ENCODE measurements at places on chromosomes 5 and 9. TPM values are rescaled to one million over a fixed set of nuclear protein-coding genes. Genes with fewer than 3 reads are reported as not detected.

Gene CER1
- not detected for polyA plus RNA-seq

Gene PROB1
- 28.5 TPM for polyA plus RNA-seq

DNA sequence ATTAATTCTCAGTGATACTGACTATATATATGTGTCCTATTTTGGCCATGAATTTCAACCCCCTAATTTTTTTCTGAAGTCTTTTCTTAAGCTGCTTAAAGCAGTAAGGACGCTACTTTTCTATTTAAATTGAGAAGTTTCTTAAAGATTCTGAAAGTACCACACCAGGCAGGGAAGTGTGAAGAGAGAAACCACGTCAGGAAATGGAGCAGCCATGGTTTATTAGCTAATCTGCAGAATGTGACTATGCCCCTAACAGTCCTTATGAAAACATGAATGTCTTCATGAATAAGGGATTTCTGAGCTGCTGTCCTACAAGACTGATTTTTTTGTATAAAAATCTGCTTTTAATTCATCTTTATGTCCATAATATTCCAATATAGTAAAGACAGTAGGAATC is 1724.3 kb upstream of the C9orf72 start:
- no peak for DNase-seq

- no peak for DNase-seq
Observed at GRCh38 chr5:90037646-90038045, 371.9 kb downstream of the CETN3 start.

DNA sequence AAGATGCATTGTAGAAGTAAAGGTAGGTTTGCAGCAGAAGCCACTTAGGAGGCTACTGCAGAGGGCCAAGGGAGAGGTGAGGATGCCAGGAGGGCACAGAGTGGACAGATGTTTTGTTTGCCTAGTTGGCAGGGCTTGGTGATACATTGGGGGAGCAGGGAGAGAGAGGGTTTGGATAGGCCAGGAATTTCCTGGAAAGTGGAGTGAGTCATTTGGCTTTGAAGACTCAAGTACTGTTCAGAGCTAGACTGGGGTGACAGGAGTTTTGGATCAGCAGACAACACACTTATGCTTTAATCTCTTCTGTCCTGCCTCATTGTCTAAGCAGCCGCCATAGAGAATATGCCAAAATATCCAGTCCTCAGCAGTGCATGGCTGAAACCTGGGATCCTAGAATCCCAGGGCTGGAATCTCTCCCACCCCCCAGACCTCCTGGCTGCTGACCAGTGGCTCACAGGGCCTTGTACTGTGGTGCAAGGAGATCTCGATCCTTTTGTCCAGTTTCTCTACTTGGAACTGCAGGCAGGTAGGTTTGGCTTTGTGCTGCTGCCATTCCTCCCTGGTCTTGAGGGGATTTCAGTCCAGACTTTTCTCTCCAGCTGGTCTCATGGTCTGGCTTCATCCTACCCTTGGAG is 11.0 kb downstream of the TMEM268 start:
- peak; percentile 23 for DNase-seq

GRCh38 chr9:118058227-118058626 is 354.0 kb downstream of the TLR4 start:
- DNase-seq: no peak

DNA sequence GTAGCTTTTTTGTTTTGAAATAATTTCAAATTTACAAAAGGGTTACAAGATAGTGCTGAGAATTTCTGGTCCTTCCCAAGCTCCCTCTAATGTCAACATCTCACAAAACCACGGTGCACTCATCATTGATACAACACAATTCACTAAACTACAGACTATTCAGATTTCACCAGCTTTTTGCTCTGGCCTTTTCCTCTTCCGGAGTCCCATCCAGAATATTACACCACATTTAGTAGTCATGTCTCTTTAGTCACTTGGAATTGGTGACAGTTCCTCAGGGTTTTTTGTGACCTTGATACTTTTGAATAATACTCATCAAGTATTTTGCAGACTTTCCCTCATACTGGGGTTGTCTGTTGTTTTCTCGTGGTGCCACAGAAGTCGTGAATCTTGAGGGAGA is 484.0 kb downstream of the GADD45G start:
- no peak for DNase-seq

- no peak for DNase-seq
Observed at GRCh38 chr5:20572614-20573013, 584.6 kb upstream of the CDH18 start.

GRCh38 chr9:70413464-70413798 is 1.0 kb downstream of the KLF9 start:
- DNase-seq: no peak

DNA sequence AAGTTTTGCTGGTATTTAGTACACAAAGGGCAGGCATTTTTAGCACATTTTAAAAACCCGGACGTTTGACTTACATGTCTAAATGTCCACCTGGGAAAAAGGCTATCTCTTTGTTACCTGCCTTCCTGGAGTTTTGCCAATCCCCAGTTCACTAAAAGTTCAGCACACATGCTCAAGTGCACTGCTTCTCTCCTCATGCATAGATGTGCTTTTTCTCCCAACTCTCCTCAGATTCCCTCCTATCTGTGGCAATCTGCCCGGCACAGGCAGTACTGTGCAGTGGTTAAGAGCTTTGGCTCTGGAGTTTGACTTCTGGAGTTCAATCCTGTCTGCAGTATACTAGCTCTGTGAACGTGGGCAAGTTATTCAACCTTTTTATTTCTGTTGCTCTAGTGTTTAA is 8.3 kb upstream of the CCNO start:
- no peak for DNase-seq

Data from heart right ventricle (tissue), 16 donors.